Mesothelial cell of epicardium (in vitro differentiated cells): ENCODE measurements at places on chromosomes 3 and 15.
A peak's percentile ranks its signal among the peaks of the same experiment; 100 is the strongest.

- no peak for DNase-seq
These were observed 293.2 kb upstream of the RASGRP1 start for GRCh38 chr15:38857814-38858213.

DNA sequence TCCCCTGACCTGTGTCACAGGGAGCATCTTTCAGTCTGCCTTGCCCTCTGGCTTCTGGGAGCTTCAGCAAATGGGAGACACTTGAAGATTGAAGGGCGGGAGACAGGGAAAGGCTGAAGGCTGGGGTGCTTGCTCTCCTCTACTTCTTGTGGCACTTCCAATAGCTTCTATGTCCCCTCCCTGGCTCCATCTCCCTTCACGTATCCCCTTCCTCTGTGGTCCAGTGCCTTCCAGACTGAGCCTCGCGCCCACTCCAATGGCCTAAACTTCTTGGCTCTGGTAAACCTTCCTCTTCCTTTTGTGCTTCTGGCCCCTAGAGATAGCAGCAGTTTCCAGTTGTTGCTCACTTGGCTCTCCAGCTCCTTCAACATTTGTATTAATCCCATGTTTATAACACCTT lies 69.8 kb upstream of the TOPAZ1 start:
- no peak for DNase-seq

DNA sequence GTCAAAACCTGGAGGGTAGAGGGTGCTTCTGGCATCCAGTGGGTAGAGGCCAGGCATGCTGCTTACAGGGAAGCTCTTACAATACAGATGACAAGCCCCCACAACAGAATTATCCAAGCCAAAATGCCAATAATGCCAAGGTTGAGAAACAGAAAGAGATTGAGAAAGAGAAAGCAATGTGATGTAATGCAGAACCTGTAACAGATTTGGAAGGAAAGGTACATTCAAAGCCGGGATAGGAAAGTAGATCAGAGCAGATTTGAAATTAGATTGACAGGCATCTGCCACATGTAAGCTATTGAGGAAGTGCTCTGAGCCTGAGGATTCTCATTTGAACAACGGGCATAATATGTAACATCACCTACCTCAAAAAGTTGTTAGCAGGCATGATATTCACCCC lies 157.9 kb downstream of the FHIT start:
- no peak for DNase-seq

DNA sequence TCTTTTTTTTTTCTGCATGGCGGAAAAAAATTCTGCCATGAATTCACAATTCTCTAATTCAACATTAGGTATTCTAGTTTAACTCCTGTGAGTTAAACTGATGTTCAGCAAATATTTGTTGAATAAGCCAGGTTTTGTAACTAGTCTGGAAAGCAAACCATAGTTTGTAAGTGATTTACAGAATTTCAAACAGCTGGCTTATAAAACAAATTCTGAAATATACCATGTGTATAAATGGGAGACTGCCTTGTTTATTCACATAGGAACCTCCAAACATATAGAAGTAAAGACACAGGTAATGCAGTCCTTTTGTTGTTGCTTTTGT lies 101.1 kb downstream of the IL1RAP start:
- DNase-seq, result no peak

- DNase-seq, result no peak
These were observed 33.1 kb downstream of the HCLS1 start for GRCh38 chr3:121627622-121628021.

GRCh38 chr15:45743426-45744235 lies 108.8 kb downstream of the SQOR start:
- DNase-seq, result no peak

DNA sequence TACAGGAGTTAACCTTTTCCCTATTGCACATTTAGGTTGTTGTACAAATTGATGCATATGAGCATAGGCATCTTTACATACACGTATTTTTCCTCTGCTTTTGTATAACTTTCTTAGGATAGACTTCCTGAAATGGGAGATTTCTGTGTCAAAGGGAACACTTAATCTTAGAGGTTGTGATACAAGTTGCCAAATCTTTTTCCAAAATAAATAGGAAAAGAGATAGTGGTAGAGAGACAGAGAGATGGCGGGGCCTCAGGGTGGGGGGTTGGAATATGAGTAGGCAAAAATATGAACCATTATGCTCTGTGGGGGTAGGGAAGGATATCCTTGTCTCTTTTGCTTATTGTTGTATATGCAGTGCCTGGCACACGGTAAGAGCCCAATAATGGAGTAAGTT lies 70.7 kb upstream of the UBE2E1 start:
- DNase-seq, result no peak

GRCh38 chr3:54427941-54428871 lies 305.9 kb downstream of the CACNA2D3 start:
- peak; percentile 30 for DNase-seq

GRCh38 chr3:19934098-19934566 lies at the start of gene EFHB:
TSS of gene EFHB (minus strand) at chr3:19934217. CDS start at chr3:19934018, 199 bp downstream.
- peak; percentile 55 for DNase-seq

DNA sequence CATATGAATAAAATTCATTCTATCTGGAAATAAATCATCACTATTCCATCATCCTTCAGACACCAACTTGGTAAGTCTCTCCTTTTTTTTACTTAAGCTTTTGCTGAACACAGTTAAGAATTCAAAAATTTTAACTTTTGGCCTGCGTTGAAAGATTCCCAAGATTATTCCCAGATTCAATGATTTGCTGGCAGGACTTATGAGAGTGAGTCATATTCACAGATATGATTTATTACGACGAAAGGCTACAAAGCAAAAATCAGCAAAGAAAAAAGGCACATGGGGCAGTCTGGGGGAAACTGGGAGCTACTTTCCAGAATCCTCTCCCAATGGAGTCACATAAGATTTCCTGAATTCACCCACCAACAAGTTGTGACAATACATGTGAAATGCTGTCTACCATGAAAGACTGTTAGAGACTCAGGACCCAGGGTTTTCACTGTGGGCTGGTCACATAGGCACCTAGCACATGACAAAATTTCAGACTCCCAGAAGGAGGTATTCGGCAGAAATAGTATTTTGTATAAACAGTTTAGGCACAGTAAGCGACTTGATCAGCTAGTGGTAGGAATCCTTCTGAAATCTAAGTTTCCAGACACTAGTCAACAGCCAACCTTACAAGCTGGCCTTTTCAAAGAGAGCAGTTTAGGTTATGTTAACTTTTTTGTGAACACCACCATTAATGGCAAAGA lies 82.1 kb downstream of the DLG1 start:
- DNase-seq, result no peak

DNA sequence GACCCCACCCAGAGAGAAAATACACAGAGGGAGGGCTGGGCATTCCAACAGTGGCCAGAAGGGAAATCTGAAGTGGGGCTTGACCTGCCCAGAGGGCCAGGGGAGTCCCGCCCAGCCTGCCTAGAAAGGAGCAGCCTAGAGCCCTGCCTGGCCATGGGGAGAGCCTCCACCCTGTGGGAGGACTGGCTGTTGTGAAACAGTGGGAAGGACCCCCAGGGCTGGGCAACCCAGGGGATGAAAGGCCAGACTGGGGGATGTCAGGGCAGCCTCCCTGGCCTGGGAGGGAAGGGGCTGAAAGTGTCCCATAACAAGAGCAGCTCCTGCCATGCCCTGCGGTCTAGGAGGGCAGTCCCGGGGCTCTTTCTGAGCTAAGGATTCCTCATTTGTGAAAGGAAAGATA lies 69.0 kb downstream of the SLC12A8 start:
- DNase-seq, result no peak

DNA sequence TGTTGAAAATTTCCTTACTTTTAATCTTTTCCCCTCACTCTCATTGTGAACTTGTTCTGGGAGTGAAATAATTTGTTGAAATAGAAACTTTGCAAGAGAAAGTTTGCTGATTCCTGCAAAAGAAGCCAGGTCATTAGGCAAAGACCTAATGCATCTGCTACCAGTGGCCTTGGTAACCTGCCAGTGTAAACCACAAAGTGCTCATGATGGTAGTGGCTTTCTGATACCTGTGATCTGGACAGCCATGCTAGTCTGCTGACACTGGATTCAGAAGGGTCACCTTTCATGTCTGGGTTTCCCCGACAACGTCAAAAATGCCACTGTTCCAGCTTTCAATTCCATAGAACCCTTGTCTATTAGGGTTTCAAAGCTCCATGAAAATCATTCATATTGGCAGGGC lies 123.7 kb upstream of the MCTP2 start:
- no peak for DNase-seq

- DNase-seq, result no peak
These were observed 34.5 kb downstream of the KLF13 start for GRCh38 chr15:31360843-31361763.

- no peak for DNase-seq
These were observed 164.5 kb downstream of the WNT5A start for GRCh38 chr3:55322638-55323037.

GRCh38 chr3:123294296-123294938 lies 92.7 kb downstream of the SEC22A start:
- no peak for DNase-seq

DNA sequence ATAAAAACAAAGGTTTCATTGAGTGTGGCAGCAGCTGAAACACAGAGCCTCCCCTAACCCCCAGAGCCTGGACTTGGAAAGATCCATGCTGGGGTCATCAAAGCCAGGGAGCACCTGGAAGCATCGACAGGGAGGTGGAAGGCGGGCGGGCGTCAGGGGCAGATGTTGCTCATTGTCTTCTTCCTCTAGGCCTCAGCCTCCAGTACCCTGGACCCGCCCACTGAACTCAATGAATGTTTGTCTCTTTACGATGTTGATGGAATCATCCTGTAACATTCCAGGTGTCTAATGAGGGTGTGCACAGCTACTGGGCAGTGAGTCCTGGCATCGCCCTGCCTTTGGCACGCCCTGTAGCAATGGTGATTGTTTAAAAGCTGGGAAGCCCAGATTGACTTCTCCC lies 9.8 kb downstream of the GP5 start:
- DNase-seq, result no peak

GRCh38 chr3:11969986-11970385 lies 34.2 kb upstream of the SYN2 start:
- no peak for DNase-seq

GRCh38 chr15:60652245-60652644 lies 173.3 kb upstream of the ICE2 start:
- DNase-seq, result no peak

GRCh38 chr3:31404871-31405270 lies 127.9 kb upstream of the STT3B start:
- DNase-seq, result no peak

DNA sequence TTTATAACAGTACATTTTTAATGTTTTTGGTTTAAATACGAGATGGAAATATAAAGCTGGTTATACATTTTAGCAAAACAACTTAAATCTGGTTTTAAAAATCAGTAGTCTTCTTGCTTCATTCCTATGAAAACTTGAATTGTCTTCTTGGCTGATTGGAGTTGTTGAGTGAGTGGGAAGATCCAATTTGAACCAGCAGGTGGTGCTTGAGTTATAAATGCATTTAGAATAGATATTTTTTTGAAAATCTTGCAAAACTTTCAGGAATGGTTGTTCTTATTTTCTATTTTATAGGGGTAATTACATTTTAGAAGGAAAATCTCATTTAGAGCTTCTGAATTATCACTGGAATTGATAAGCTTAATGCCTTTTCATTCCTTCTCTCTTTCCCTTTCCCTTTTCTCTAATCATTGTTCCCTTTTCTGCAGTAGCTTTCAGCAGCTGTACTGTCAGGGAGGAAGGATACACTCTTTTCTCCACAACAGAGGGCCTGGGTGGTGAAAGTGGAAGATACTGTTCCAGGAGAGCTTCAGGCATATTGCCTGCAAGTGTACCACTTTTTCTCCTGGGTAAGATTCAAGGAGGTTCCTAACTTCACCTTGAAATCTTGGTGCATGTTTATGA lies 335.6 kb downstream of the NLGN1 start:
- no peak for DNase-seq

GRCh38 chr15:56989411-56989924 lies 71.0 kb downstream of the TCF12 start:
- DNase-seq, result no peak

GRCh38 chr3:130380398-130380797 lies 34.9 kb downstream of the COL6A5 start:
- DNase-seq, result no peak
